Activated CD8-positive, alpha-beta memory T cell treated with anti-CD3 and anti-CD28 coated beads, Interleukin-2, amount 10 ng/mL, durations not matched to agents 7 days and 5 days (primary cell): ENCODE measurements at places on chromosomes 5 and 9. TPM values are rescaled to one million over a fixed set of nuclear protein-coding genes. Genes with fewer than 3 reads are reported as not detected.

The AUH gene
- 33.5 TPM for total RNA-seq

GRCh38 chr5:127875235-127876021, 172.2 kb downstream of the CCDC192 start:
- peak; percentile 44 for DNase-seq

GRCh38 chr5:146910239-146910638, 31.7 kb upstream of the PPP2R2B start:
- no peak for DNase-seq

DNA sequence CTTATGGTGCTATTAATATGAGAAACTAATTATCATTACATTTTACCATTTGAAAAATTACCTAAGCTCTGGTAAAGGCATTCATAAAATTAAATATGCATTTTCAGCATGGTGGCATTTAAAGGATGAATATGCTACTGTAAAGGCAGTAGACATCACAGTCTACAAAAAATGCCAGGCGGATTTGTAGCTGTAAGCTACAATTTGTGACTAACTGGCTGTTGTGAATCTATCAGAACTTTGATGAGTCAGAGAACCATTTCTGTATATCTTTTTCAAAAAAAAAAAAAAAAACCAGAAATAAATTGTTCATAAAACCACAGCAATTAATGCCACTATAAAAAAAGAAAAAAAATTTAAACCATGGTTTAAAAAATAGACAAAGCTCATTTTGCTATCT, 186.3 kb downstream of the NFIB start:
- no peak for DNase-seq
